Effector CD4-positive, alpha-beta T cell (primary cell): ENCODE measurements at places on chromosomes 6 and 20.

- no peak for DNase-seq
These were observed 577.9 kb downstream of the C6orf118 start for GRCh38 chr6:164731539-164731938.

DNA sequence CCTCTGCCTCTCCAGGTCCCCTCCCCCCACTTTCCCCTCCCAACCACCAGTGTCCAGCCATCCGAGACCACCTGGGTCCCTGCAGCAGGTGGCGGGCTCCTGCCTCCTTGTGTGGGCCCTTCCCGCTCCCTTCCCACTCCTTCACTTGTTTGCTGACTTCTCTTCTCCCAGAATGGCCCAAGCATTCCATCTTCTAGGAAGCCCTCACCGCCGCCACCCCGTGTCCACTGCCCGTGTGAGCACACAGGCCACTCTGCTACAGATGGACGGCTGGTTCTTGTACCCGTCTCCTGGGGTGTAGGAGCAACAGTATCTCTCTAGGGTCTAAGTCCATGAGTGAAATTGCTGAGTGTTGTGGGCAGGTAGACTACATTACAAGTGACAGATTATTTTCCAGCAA, 15.0 kb downstream of the BPHL start:
- no peak for DNase-seq

DNA sequence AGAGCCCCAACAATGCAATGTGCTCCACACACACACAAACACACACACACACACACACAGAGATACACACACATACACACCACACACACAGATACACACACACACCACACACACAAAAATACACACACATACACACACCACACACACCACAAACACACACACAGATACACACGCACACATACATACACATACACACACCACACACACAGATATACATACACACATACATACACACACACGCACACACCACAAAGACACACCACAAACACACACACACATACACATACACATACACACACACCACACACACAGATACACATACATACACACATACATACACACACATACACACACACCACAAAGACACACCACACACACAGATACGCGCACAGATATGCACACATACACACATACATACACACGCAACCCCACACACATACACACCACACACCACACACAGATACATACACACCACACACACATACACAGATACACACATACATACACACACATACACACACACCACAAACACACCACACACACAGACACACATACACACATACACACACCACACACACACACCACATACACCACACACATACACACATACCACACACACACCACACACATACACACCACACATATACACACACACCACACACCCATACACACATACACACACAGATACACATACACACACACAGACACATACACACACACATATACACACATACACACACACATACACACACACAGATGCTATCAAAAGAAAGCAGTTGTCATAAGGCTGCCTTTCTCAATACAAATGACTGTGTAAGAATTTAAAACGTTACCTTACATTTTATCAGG, 128.0 kb downstream of the FOXC1 start:
- no peak for DNase-seq

DNA sequence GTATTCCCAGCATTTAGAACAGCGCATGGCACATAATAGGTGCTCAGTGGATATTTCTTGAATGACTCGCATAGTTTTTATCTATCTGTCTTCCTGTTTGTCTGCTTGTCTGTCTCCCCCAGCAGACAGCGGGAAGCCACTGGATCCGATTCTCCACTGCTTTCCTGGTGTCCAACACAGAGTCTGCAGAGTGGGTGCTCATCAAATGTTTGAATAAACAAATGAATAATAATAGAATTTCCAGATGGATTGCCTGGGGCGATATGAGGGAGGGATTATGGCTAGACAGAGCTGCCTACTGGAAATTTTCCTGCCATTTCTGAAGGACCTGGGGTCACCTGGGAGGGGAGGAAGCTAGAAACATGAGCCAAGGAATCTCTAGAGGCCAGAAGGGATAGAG, 18.9 kb downstream of the CDH22 start:
- DNase-seq = no peak
